ENCODE measurements at places on chromosomes 5 and 9. TPM values are rescaled to one million over a fixed set of nuclear protein-coding genes. Genes with fewer than 3 reads are reported as not detected.

The ZDHHC11B gene
- 1.3 TPM for total RNA-seq

The PCDHAC2 gene
- total RNA-seq: 11.8 TPM

The PRDM9 gene
- total RNA-seq: not detected

The PSD2 gene
- 0.10 TPM for total RNA-seq

DNA sequence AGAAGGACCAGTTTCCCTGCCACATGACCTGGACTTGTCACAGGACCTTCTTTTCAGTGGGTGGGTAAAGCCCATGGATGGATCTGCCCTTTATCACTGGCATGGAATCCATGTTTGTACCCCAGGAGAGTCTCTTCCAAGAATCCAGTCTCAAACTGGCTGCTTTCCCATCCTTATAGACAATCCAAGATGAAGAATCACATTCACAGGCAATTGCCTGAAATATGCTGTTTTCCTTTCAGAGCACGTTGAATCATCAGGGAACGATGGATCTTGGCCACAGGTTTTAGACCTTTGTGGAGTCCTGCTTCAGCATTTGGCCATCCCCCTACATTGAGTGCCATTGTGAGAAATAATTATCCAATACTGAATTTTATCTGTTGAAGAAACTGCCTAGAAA, 319.8 kb downstream of the ASTN2 start:
- H3K27me3 ChIP-seq: no peaks in the 10 kb centered on the region
- no peak overlapping the region for H3K4me3 ChIP-seq
- H3K4me1 ChIP-seq: peaks cover 19% of the 10 kb centered on the region
- DNase-seq: no peak
- no peak overlapping the region for H3K27ac ChIP-seq
- no peaks in the 10 kb centered on the region for H3K36me3 ChIP-seq

DNA sequence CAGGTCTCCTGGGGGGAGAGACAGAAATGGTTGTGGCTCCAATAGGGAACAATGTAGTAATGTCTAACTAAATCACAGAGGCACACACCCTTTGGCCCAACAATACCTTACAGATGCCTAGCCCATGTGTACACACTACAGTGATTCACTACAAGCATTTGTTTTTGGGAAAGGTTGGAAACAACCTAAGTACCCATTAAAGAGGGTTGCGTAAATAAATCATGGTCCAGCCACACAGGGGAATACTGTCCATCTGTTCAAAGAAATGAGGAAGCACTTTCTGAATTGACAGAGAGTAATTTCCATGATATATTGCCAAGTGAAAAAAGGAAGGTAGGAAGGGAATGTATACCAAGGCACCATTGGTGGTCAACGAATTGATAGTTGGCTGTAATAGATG, 22.0 kb upstream of the GTF3C5 start:
- no peak overlapping the region for H3K27ac ChIP-seq
- no peaks in the 10 kb centered on the region for H3K36me3 ChIP-seq
- peaks cover 31% of the 10 kb centered on the region for H3K27me3 ChIP-seq
- no peak for DNase-seq

GRCh38 chr5:178453224-178453623, 137.0 kb downstream of the COL23A1 start:
- no peaks in the 10 kb centered on the region for H3K4me1 ChIP-seq
- H3K27ac ChIP-seq: no peak overlapping the region
- H3K4me3 ChIP-seq: no peak overlapping the region
- no peaks in the 10 kb centered on the region for H3K36me3 ChIP-seq

GRCh38 chr5:56168066-56168478, 65.1 kb downstream of the ANKRD55 start:
- no peaks in the 10 kb centered on the region for H3K36me3 ChIP-seq
- no peak overlapping the region for H3K27ac ChIP-seq
- H3K4me1 ChIP-seq: no peaks in the 10 kb centered on the region
- no peak for DNase-seq

- peaks cover 21% of the 10 kb centered on the region for H3K4me1 ChIP-seq
- H3K4me3 ChIP-seq: no peak overlapping the region
- no peak for DNase-seq
- no peaks in the 10 kb centered on the region for H3K27me3 ChIP-seq
Observed at GRCh38 chr9:136584934-136585333, 39.1 kb upstream of the NOTCH1 start.

- H3K27me3 ChIP-seq: no peaks in the 10 kb centered on the region
- peaks cover 17% of the 10 kb centered on the region for H3K4me1 ChIP-seq
- H3K36me3 ChIP-seq: peaks cover 4% of the 10 kb centered on the region
- H3K27ac ChIP-seq: no peak overlapping the region
- DNase-seq: peak; percentile 84
- no peak overlapping the region for H3K4me3 ChIP-seq
Observed at GRCh38 chr9:123081824-123082223, 48.4 kb downstream of the GPR21 start.

- H3K27ac ChIP-seq: no peak overlapping the region
- H3K27me3 ChIP-seq: no peaks in the 10 kb centered on the region
- H3K4me3 ChIP-seq: no peak overlapping the region
- no peaks in the 10 kb centered on the region for H3K36me3 ChIP-seq
Observed at GRCh38 chr5:142472306-142472951, 147.6 kb upstream of the SPRY4 start.

- no peaks in the 10 kb centered on the region for H3K27me3 ChIP-seq
- no peak overlapping the region for H3K27ac ChIP-seq
- no peaks in the 10 kb centered on the region for H3K4me1 ChIP-seq
- no peak for DNase-seq
- H3K4me3 ChIP-seq: no peak overlapping the region
Observed at GRCh38 chr5:172505403-172505759, 51.1 kb upstream of the SH3PXD2B start.

GRCh38 chr5:169499990-169500505, 83.5 kb upstream of the SPDL1 start:
- no peaks in the 10 kb centered on the region for H3K36me3 ChIP-seq
- no peaks in the 10 kb centered on the region for H3K4me1 ChIP-seq
- no peak overlapping the region for H3K27ac ChIP-seq
- no peak overlapping the region for H3K4me3 ChIP-seq

DNA sequence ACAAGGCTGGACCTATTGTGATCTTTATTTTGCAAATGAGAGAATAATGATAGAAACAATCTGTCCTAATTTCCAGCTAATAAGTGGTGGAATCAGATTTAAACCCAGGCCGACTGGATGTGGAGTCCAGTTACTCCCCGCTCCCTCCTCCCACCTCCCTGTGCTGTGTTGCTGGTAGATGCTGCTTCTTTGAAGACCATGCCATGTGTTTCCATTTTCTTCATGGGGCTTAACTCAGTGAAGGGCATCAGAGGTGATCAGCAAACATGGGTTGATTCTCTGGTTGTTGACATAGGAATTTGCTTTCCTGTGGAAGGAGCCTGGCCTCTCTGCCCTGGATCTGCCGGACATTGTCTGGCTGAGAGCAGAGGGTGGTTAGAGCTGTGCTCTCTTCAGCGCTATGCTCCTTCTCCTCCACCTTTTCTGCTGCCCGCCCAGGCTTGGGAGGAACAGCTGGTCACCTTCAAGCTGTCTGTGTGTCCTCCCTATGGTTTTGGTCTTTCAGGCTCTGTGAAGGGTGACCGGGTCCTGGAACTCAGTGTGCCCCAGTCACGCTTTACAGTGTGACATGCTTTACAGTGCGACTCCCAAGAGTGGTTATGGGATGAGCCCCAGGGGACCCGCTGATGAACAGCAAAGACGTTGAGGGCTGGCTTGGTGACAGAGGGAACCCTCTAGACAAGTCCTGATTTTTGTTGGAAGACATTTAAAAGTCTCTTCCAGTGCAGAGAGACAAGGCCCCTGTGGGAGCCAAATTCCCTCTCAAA, 68.4 kb upstream of the RPS23 start:
- DNase-seq: no peak
- H3K36me3 ChIP-seq: no peaks in the 10 kb centered on the region
- no peaks in the 10 kb centered on the region for H3K27me3 ChIP-seq

DNA sequence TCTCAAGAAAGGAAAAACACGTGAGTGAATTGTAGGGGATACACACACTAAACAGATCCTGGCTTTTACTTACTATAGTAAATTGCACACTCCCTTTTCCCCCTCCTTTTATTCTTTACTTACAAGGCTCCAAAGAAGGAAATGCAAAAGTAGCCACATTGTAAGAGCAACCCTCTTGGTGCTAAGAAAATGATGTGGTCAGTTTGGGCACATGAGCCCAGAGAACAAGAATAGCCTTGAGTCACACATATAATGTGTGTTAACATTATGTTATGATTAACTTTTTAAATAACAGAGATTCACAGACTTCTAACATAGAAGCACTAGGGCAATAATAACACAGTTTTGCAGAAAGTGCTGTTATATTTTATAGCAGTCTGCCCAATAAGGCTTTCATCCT, 48.5 kb downstream of the PCSK5 start:
- H3K27ac ChIP-seq: no peak overlapping the region
- H3K4me3 ChIP-seq: no peak overlapping the region
- peaks cover 4% of the 10 kb centered on the region for H3K36me3 ChIP-seq
- H3K4me1 ChIP-seq: no peaks in the 10 kb centered on the region
- H3K27me3 ChIP-seq: no peaks in the 10 kb centered on the region

- H3K4me3 ChIP-seq: no peak overlapping the region
- no peak overlapping the region for H3K27ac ChIP-seq
- no peaks in the 10 kb centered on the region for H3K27me3 ChIP-seq
- no peaks in the 10 kb centered on the region for H3K36me3 ChIP-seq
Observed at GRCh38 chr5:39670391-39670790, 245.6 kb upstream of the DAB2 start.

GRCh38 chr9:23606107-23606506, 219.9 kb downstream of the ELAVL2 start:
- DNase-seq: no peak
- peak overlapping the region; percentile 72 for H3K27ac ChIP-seq
- H3K27me3 ChIP-seq: no peaks in the 10 kb centered on the region
- peaks cover 15% of the 10 kb centered on the region for H3K36me3 ChIP-seq
- no peak overlapping the region for H3K4me3 ChIP-seq
